HTR-8/SVneo (cell line): ENCODE measurements at places on chromosomes 6 and 20.
A peak's percentile ranks its signal among the peaks of the same experiment; 100 is the strongest.

DNA sequence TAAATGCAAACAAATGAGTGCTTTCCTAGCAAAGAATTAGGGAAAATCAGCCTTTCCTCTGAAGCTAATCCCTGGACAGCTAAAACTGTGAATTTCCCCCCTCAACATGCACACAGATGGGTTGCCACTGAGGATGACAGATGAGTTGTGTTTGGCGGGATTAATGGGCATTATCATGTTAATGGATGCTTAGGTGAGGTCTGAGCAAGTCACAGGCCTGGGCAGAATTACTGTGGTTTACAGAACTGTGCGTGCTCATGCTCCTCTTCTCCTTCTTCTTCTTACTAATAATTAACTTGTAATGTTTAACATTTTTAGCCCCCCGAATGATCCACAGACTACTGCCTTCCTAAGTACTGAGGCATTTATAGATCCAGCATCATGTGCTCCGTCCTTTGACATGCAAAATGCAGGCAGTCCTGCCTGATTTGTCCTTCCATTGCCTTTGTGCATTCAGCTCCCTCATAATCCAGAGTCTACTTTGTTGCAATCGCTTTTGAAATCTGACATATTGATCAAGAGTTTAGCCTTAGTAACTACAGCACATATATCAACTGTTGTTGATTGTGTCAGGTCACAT, 753.4 kb upstream of the MMS22L start:
- DNase-seq: no peak

- DNase-seq: no peak
Measured at GRCh38 chr6:140459209-140459608, 1084.8 kb upstream of the CITED2 start.

DNA sequence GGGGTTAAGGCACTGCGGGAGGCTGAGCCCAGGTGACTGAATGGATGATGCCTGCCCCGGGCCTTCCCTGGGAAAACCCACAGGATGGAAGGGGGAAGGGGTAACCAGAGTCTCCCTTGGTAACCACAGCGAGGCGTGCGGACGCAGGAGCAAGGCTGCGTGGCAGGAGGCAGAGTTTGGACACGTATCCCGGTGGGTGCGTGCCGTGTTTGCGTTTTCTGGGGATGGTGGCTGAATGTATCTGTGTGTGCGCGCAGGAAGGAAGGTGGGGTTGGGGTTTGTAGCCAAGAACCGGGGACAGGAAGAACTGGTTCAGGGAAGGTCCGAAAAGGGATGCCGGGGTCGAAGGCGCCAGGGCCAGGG, 1.8 kb downstream of the MDGA1 start:
- DNase-seq: no peak

- DNase-seq: peak; percentile 35
Measured at GRCh38 chr6:67630146-67630545, 1004.9 kb upstream of the ADGRB3 start.

- DNase-seq: no peak
Measured at GRCh38 chr6:154539593-154540269, 29.2 kb upstream of the CNKSR3 start.

- DNase-seq: no peak
Measured at GRCh38 chr6:87630746-87631145, 40.8 kb downstream of the ORC3 start.

GRCh38 chr6:113953346-113953745, 17.6 kb downstream of the HDAC2 start:
- no peak for DNase-seq

GRCh38 chr6:119830494-119831295, 481.1 kb upstream of the MAN1A1 start:
- no peak for DNase-seq

- DNase-seq: no peak
Measured at GRCh38 chr6:134456226-134456625, 138.3 kb upstream of the SGK1 start.

- no peak for DNase-seq
Measured at GRCh38 chr6:119065955-119066354, 12.5 kb downstream of the FAM184A start.

DNA sequence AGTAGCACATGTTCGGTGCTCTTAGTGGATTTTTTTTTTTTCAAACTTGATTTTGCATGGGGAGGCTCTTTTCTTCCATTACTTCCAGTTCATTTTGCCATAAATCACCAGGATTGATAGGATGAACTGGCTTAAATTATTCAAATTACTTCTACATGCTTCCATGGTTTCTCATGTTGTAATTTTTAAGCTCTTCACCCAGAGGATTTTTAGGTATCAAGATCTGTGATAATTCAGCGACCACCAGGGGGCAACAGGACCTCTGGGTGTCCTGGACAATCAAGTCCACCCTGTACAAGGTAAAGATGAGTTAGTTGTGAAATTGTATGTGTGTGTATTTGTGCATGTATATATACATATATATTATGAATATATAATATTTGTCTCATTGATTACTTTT, 4.2 kb upstream of the EPHA7 start:
- no peak for DNase-seq

DNA sequence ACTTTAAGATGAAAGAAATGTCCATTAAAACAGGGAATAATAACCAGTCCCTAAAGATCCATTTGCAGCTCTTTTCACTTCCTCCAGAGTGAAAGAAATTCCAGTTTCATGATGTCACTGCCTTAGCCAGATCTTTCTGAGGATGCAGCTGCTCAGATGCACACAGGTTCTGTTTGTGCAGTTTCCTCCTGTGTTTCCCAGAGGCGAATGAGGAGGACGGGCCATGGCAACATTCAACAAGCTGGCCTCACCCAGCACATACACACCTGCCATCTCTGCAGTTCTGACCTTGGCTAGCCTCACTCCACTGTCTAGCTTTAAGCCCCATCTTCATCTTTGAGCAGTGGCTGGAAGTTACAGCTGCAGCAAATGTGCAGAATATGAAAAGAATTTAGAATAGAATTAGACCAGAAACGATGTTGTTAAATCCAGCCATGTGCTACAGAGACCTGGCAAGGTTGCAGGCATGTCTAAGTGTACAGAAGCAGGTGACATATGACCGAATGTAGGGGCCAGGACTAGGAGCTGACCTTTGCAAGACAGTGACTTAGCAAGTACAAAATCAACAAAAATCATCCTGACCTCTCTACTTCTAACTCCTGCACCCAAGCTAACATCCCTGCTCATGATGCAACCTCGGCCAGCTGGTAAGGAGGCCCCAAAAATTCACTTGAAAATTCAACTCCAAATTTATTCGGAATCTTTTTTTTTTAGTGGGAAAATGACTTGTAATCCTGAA, 35.0 kb downstream of the FAM50B start:
- peak; percentile 41 for DNase-seq

DNA sequence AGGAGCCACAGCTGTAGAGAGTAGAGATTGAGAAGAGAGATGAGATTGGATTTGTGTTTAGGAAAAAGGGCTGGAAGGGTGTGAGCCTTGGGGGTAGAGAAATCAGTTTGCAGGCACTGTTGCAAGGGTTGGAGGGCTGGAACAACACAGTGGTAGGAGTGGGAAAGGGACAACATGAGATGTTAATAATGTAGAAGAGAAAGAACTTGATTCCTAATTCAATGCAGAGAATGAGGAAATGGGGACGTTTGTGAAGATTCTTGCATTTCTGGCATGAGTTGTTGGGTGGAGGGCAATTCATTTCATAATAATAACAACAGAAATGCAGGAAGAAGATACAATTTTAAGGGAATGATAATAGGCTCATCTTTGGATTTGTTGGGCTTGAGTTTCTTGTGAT, 141.4 kb upstream of the TBX18 start:
- DNase-seq: no peak

DNA sequence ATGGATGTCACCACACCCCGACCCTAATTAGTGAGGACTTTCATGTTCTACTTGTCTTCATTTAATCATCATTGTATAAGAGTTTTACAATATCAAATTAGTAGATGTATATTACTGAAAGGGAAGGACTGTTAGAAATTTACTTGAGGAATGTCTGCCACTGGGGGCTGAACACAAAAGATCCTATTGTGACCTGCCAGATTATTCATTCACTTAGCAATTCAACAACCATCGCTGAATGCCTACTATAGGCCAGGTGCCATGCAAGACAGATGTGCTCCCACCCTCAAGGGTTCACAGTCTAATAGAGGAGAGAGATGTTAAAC, 8.0 kb upstream of the RBCK1 start:
- no peak for DNase-seq

- DNase-seq: peak; percentile 65
Measured at GRCh38 chr6:31822036-31822821, 5.3 kb upstream of the HSPA1B start.

- DNase-seq: no peak
Measured at GRCh38 chr20:57004416-57004815, 262.0 kb downstream of the BMP7 start.

DNA sequence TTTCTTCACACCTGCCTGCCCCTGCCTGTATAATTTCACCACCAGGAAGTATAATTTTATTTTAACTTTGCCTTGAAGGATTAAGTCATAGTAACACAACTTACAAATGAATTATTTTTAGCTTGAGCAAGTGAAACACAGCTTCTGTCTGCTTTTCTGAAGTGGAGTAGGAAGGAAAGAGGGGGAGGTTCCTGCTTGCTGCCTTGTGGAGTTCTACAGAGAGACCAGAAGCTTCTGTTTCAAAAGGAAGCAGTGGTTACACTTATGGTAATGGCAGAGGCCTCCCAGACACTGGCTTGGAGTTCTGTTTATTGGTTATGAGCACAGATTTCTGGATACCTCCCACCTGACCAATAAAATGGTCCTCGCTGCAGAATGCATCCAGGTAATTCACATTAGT, 159.6 kb downstream of the TMEM200A start:
- DNase-seq: no peak

DNA sequence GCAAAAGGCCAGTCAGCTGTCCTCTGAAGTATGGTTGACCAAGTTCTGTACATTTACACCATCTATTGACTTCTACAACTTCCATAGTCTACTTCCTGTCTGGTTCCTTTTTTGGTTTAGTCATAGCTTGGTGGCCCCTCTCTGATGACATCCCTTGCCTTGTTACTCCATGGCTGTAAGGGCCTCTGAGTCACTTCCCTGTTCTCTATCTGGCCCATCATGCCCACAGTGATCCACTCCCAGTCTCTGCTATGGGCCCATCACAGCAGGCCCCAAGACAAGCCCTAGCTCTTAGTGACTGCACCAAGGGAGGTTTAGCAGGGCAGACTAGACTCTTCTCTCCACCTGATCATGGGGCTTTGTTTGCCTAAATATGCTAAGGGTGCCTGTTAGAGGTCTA, 441.6 kb downstream of the HACE1 start:
- no peak for DNase-seq

DNA sequence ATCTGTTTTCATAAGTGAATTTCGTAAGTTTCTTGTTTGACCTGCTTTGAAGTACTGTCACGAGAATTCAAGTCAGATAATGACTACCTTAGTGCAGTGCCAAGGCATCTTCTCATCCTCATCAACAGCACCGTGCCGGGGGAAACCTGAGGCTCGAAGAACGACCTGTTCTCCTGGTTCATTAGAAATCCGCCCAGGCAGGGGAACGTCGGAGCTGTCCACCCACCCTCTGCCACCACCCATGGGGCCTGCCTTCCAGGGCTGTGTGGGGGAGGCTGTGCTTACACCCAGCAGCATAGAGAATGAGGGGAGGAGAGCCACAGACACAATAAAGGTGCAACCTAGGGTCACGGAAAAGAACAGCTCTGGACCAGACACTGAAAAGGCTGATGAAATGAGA, 101.6 kb downstream of the RAMACL start:
- DNase-seq: no peak

DNA sequence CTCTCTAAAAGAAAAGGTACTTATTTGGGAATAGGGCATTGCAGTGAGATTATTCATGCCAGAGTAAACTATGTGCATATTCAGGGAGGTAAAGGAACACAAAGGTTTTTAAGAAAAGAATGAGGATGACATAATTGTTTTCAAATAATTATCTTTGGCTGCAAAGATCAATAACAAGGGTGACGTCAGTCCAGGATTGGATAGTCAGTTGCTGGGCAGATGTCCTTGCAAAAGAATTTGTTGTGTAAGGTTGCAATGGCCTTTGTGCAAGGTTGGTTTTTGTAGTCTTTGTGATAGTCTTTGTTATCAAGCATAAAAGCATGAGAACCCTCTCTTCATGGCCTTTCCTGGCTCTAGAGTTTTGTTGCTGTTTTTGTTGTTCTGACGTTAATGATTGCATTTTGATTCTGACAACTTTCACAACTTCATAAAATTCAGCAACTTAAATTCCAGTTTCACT, 17.7 kb downstream of the LOC128125822 start:
- no peak for DNase-seq

- DNase-seq: peak; percentile 56
Measured at GRCh38 chr6:31898383-31899011, 999 bp upstream of the EHMT2 start.

DNA sequence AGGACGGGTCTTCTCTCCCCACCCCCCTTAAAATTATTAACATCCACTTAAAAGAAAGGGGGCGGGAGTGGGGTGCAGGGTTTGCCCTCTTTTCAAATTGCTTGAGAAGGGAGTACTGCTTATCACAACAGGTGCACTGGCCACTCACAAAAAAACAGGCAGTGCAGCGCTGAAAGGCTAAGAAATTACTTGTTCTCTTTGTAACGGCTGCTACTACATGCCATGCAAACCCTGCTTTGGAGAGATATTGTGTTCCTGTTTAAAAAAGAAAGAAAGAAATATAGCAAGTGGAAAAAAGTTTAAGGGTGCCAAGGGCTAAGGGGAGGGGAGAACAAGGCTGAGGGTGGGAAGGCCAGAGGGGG, 312.7 kb upstream of the JARID2 start:
- no peak for DNase-seq

DNA sequence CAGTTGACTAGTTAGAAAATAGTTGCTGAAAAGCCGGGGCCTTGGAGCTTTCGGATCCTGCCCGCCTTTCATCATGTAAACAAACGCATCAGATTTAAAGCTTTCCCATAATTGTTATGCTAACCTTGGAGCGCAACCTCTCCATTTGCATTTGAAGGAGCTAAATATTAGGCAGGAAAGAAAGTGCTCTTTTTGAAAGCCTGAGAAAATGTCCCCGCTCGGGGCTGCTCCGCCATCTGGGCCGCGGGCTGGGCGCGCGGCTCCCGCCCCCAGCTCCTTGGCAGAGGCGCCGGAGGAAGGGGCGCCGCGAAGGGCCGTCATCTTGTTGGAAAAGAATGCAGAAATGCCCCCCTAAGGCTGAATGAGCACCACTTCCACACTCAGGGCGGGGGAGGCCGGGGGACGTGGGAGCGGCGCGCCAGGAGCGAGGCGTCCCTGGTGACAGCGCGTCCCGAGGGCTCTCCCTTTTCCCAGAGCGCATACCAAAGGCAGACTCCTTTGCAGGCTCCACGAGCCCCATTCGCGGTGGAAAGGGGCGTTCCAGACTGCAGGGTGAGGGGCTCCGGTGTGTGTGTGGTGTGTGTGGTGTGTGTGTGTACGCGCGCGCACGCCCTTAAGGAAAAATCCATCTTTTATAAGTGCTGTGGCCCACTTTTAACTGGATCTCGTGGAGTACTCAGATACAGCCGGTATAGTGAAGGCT, 145.6 kb upstream of the ID4 start:
- no peak for DNase-seq

GRCh38 chr20:17807651-17808050, 107.9 kb downstream of the BANF2 start:
- no peak for DNase-seq
